Stimulated activated CD4-positive, alpha-beta T cell treated with anti-CD3 and anti-CD28 coated beads, TNF-alpha, amount 100 ng/mL, for 48 hours (primary cell): ENCODE measurements at places on chromosomes 5 and 9.

DNA sequence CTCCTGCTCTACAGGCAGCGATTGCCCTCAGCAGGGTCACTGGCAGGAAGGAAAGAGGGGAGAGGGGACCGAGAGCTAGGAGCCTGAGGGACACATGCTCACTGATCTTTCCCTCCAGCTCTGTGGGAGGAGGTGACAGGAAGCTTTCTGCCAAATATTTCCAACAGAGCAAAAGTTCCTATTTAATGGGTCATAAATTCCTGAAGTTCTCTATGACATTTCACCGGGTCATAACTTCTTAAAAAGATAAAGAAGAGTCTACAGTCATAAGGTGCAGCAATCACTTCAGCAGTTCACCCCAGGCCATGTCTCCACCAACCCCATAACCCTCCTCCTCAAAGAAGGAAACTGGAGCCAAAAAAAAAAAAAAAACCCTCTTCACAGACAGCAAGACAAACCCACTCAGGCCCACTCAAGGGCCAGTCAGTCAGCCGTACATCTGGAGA is 481.1 kb downstream of the NR2F1-AS1 start:
- DNase-seq = no peak

DNA sequence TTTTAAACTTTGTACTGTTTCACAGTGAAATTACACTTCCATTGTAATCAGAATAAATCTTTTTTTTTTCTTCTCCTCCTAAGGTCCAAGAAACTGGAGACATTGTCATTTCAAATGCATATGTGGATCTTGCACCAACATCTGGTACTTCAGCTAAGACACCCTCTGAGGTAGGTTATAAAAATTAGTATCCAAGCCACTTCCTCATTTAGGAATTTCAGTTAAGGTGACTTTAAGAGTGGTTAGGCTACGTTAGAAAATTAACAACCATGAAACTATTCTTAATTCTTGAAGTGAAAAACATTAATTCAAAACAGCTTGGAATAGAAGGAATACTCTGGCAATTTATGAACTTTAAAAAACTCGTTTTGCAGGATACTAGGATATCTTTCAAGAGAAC is 77.5 kb downstream of the HSD17B4 start:
- DNase-seq = no peak

DNA sequence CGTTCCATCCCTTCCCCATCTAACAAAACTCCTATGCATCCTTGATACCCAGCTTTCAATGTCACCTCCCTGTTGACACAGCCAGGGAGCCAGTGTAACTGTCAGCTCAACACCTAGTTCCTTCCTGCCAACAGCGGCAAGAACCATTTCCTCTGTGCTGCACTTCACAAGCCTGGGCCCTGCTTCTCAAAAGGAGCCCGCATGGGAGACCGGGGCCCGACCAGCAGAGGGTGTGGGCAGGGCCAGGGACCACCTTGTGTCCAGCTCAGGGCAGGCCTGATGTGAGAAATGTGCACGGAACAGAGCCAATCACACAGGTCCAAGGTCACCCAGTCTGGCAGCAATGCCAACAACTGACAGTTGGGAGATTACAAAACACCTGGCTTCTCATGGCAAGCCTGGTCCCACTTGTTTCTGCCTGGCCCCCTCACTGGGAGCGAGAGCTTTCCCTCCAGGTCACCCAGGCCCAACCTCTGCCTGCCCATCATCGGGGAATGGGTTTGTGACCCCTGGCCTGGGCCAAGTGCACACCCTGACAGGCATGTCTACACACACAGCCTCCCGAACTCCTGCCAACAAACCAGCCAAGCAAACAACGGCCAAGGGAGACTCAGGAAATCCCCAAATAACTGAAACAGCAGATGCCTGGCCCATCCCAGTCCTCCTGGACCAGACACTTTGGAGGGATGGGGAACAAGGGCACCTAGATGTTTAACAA is 3.1 kb downstream of the RNF44 start:
- DNase-seq = no peak

GRCh38 chr5:128597156-128597555 is 59.1 kb upstream of the FBN2 start:
- DNase-seq = no peak

GRCh38 chr9:34328500-34328986 is 525 bp downstream of the KIF24 start:
- no peak for DNase-seq

DNA sequence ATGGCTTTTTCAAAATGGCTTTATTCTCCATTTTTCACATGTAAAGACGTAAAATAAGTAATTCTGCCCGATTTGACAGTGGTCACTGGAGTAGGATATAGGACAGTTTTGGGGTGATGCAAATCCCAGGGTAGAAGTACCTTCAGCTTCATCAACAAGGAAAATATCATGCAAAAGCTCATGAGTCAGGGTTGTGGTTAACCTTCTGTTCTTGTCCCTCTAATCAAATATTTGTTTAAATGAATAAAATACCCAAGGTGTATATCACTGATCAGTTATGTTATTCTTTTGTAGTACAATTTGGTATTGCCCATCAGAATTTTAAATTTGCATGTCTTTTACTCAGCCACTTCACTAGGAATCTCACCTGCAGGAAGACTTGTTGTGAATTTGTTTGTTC is 40.0 kb downstream of the FBXL7 start:
- no peak for DNase-seq

GRCh38 chr5:16392718-16393117 is 72.9 kb downstream of the ZNF622 start:
- DNase-seq = no peak

DNA sequence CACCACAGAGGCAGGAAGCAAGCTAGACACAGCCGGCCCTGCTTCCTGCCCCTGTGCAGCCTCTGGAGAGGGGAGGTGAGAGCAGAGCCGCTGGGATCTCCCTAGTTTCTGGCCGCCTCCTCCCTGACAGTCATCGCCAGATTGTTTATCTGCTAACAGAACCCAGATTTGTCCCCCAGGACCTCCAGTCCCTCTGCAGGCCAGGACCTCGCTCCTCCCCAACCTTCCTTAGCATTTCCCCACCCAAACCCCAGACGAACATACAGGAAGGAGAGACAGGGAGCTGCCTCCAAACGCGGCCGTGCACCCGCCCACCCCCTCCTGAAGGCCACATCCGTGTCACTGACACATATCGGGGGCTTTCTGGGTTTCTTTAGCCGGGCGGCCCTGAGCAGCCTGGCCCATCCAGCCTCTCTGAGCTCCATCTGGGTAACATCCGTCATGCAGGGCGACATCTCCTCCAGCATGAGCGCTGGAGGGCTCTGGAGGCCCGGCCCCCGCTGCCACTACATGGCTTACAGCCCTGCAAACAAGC is 47.5 kb downstream of the DBH start:
- no peak for DNase-seq

GRCh38 chr5:112647428-112647827 is 90.3 kb upstream of the APC start:
- DNase-seq = no peak

DNA sequence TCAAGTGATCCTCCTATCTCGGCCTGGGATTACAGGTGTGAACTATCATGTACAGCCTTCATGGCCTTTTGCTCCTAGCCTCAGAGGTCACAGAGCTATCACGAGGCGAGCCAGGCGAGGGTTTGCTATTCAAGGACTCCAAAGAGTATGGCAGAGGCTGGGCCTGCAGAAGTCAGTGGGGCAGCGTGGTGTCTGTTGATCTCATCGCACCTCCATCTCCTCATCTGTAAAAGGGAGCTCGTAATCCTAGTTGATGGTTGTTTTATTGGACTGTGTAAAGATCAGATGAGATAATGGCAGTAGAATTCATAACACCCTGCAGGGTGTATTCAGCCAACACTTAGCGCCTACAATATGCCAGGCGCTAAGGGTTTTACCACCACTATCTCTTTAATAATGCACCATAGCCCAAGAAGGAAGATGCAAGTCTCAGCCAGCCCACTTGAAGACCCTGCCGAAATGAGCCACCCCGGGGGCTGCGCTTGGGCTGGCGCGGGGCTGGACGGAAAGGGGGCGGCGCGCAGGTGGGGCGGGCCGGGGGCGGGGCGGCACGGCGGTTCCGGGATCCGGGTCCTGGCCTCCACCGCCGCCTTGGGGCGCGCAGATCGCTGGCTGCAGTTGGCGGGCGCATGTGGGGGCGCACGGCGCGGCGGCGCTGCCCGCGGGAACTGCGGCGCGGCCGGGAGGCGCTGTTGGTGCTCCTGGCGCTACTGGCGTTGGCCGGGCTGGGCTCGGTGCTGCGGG is at the start of gene GALNT12:
Gene GALNT12, plus strand, starts transcription at position 601 of the 744 bp plus-strand sequence. Its CDS starts 29 bp downstream, at position 630.
- DNase-seq = peak; percentile 43

DNA sequence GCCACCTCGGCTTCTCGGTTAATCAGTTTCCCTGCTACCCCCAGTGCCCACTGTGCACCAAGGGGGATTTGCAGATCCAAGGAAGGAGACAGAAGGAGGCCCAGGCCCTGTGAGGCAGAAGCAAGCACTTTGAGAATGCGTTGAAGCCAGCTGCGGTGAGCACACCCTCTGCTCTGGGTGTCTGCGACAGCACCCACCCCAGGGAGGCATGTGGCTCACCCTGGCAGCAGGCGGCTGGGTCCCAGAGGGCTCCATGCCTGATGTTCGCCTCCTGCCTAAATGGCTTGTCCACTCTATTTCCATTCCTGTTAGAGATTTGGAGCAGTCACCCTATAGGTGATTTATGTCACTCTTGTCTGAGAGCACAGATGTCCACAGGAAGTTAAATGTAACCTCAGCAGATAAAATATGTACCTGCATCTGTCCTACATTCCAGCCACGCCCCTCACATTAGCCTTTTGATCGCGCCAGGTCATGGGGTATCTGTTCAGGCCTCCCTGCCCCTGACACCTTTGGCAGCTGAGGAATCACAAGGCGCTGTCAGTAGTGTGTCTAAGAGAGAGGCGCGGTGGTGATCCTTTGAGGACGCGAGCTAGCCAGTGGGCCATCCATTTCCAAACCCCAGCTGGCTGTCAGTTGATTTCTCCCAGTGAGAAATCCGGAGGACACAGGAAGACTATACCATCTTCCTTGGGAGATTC is 28.1 kb downstream of the PTGES2 start:
- no peak for DNase-seq

DNA sequence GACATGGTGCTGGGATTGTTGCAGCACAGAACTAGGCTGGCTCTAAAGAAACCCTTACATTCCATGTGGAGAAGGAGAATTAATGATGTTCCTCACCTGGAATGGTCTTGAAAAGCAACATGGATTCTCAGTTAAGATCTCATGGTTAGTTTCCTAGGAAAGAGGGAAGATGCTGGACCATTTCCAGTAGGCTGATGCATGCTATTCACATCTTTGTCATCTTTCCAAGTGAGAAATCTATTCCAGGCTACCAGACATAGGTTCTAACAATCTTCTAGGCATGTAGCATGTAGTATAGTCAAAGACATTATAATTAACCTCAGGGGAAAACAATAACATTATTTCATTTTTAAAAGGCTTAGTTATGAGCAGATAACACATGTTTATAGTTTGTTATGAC is 44.3 kb downstream of the TMEM252 start:
- no peak for DNase-seq

DNA sequence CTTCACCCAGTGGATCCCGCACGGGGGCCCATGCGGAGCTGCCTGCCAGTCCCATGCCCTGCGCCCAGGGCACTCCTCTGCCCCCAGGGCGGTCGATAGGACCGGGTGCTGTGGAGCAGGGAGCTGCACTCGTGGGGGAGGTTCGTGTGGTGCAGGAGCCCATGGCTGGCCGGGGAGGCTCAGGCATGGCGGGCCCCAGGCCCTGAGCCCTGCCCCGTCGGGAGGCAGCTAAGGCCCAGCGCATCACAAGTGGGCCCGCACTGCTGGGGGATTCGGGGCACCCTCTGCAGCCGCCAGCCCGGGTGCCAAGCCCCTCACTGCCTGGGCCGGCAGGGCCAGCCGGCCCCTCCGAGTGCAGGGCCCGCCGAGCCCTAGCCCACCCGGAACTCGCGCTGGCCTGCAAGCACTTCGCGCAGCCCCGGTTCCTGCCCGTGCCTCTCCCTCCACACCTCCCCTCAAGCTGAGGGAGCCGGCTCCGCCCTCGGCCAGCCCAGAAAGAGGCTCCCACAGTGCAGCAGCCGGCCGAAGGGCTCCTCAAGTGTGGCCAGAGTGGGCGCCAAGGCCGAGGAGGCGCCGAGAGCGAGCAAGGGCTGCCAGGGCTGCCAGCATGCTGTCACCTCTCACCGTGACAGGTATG is 221.1 kb upstream of the RORB start:
- DNase-seq = no peak

- DNase-seq = no peak
Observed at GRCh38 chr5:137609127-137609526, 110.0 kb upstream of the SPOCK1 start.

DNA sequence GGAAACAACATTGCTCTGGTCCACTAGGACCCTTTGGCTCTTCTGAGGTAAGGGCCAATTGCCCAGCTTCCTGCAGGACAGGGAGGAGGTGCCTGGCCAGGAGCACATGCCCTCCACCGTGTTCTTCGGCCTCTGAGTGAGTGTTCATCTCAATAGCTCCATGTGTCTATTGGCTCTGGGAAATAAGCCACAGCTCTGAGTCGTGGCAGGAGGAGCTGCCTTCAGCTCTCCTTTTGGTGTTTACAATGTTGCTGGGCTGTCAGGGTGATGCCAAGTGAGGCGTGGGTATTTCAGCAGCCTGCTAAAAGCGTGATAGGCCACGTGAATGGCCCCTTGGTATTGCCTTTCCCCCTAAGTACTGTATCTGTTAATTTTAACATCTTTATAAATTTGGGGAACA is 26.6 kb downstream of the GADD45G start:
- DNase-seq = no peak

GRCh38 chr5:173325091-173325698 is 3.0 kb downstream of the STC2 start:
- no peak for DNase-seq

DNA sequence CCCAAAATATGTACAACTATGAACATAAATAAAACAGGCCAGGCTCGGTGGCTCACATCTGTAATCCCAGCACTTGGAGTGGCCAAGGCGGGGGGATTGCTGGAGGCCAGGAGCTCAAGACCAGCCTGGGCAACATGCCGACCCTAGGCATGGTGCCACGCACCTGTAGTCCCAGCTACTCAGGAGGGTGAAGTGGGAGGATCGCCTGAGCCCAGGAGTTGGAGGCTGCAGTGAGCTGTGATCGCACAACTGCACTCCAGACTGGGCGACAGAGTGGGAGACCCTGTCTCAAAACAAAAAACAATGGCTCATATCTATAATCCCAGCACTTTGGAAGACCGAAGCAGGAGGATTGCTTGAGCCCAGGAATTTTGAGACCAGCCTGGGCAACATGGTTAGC is 1.5 kb downstream of the HAUS6 start:
- no peak for DNase-seq

DNA sequence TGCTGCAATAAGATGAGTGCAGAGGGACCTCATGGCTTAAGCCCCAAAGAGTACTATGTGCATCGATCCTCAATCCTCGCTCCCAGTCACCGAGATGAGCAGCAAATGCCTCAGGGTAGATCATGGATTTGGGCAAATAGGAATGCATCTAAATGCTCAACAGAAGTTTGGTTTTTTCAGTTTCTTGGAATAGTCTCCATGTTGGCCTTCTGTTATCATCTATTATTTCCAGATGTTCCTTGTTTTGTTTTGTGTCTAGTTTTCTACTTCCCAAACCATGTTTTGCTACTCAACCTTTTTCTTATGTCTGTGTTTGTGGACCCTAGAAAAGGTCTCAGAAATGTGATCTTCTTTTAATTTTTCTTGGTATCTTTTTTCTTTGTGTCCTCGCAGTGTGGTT is 43.5 kb upstream of the RASGRF2 start:
- DNase-seq = no peak
